Stimulated activated CD4-positive, alpha-beta T cell treated with anti-CD3 and anti-CD28 coated beads, Interleukin-1b, Interleukin-23, amount 100 ng/mL, for 1 hour (primary cell): ENCODE measurements at places on chromosomes 3 and 15.

GRCh38 chr15:27723821-27724220 lies 375.3 kb downstream of the OCA2 start:
- DNase-seq: no peak

GRCh38 chr3:105771392-105771791 lies 97.4 kb downstream of the CBLB start:
- no peak for DNase-seq

GRCh38 chr3:67819447-67819846 lies 165.0 kb upstream of the SUCLG2 start:
- no peak for DNase-seq

- no peak for DNase-seq
Measured at GRCh38 chr3:129235344-129235917, 14.0 kb upstream of the COPG1 start.

- no peak for DNase-seq
Measured at GRCh38 chr3:10370429-10370828, 49.5 kb upstream of the SEC13 start.

DNA sequence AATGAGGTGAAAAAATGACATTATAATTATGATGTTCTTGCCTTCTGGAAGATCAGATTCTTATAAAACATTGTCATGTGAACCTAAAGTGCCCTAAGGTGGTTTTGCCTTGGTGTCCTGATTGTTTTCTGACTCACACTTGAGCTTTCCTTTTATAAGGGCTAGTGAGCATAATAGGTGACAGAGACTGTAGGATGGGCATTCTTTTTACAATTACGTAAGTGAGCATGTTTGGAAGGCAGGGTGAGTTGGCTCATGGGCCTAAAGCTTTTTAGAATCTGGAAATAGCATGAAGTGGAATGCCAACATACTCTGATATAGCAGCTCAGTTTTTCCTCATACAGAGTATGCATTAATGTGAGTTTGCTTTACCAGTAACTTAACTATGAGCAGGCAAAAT lies 41.2 kb downstream of the CRYBG3 start:
- no peak for DNase-seq

DNA sequence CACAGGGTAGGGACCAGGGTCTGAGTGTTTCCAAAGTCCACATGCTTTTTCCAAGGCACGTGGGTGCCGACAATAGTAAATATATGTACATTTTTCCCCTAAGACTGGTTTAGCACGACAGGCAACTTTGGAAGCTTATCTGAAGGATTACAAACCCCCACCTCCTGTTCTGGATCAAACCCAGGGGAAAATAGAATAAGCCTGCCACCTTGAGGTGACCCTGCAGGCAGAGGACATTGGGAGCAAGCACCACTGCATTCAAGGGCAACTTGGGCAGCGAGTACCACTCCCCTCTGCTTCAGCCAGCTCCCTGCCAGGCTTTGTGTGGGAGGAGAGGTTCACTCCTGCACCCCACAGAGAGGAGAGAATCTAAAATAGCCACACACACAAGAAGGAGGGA lies 44.8 kb downstream of the KBTBD12 start:
- DNase-seq: no peak

- DNase-seq: peak; percentile 33
Measured at GRCh38 chr15:31977812-31978661, 52.3 kb upstream of the CHRNA7 start.

DNA sequence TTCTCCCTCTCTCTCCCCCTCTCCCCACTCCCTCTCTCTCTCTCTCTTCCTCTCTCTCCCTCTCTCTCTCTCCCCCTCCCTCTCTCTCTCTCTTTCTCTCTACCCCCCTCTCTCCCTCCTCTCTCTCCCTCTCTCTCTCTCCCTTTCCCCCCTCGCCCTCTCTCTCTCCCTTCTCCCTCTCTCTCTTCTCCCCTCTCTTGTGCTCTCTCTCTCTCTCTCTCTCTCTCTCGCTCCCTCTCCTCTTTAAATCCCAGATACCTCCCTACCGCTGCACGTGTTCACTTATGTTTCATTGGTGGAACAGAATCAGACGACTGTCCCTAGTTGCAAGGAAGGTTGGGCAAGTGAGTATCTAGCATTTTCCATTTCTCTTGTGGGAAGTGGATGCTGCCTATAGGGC lies 166.5 kb downstream of the EBLN2 start:
- DNase-seq: no peak

DNA sequence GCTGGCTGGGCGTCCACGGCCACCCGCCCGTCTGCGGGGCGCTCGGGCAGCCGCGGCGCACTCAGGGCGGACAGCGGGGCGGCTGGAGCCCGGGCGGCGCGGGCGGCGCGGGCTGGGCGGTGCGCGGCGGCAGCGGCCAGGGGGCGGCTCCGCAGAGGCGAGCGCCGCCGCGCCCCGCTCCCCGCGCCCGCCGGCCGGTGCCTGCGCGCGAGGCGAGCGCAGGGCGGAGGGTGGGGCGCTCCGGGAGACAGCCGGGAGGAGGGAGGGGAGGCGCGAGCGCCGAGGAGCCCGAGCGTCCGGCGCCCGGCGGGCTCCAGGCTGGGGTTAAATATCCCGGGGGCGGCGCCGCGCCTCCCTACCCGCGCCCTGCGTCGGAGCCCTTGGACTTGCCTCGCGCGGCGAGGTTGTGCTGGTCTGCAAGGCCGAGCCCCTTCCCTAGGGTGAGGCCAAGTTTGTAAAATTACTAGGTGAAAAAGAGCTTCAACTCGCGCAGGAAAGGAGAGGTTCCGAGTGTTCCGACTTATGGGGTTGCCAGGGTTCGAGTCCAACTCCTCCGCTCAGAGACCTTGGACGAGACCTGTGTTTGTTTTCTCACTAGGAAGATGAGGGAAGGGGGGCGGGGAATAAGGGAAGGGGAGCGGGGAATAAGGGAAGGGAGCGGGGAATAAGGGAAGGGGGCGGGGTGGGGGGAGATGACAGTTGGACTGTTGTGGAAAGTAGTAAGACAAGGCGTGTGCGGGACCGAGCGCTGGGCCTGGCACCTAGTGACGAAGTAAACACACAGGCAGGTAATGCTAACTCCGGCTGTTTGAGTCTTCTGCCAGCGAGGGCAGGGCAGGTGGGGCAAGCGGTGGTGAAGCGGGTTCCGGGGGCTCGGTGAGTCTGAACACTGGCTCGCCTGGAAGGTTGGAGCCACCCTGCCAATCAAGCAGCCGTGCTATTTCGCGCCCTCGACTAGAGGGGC lies at the start of gene TNFAIP8L3:
Gene TNFAIP8L3 (minus strand): TSS at position 301 of the 964 bp plus-strand sequence. CDS start 311 bp downstream, outside the sequence.
- no peak for DNase-seq

GRCh38 chr3:25610779-25611178 lies 53.9 kb downstream of the TOP2B start:
- no peak for DNase-seq

GRCh38 chr3:29789686-29790085 lies 508.8 kb downstream of the RBMS3 start:
- no peak for DNase-seq

GRCh38 chr3:69738859-69739203 lies 433 bp upstream of the MITF start:
- no peak for DNase-seq

- no peak for DNase-seq
Measured at GRCh38 chr15:49412797-49413196, 10.2 kb upstream of the FGF7 start.

GRCh38 chr3:150293401-150294001 lies 114.6 kb upstream of the TSC22D2 start:
- no peak for DNase-seq

DNA sequence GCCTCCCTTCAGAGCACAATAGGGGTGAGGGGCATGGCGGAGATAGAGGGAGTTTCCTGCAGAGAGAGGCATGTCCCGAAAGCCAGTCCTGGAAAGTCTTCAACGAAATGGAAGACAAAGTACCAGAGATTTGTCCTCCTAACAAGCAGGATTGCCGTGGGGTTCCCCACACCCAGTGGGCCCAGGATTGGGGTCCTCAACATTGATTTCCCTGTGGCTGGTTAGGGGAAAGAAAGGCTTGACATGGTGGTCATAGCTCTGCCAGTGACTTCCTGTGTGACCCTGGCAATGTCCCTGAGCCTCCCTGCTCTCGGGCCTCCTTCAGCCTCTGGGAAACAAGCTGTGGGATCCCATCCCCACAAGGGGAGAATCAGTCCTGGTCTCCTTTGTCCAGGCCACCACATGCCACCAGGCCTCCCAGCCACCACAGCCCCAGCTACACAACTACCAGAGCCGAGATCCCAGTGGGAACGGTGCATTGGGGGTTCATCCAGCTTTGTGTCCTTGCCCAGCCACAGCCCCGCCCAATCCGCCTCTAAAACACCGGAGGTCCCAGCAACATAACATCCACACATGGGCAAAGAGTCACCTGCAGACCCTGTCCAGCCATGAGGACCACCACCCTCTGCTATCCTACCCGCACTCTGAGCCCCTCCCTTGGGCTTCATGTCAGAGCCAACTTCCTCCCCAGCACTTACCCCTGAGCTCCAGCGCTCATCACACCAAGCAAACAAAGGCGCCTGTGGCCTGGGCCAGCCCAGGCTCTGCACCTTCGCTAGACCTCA lies 63.0 kb downstream of the ADAMTS17 start:
- no peak for DNase-seq

DNA sequence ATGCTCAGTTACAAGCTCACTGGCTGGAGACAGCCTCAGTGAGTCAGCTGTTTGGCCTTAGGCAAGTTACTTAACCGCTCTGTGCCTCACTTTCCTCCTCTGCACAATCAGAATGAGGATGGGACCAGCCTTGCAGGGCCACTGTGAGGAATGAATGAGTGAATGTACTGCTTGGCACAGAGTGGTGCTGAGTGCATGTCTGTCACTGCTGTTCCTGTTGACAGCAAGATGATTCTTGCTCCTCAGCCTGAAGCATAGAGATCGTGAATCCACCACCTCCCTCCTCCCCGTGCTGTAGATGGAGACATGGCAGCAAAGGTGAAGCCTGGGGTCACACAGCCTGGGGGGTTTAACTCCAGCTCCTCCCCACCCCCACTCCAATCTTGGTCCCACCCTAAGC lies 14.6 kb upstream of the GRIP2 start:
- DNase-seq: no peak

DNA sequence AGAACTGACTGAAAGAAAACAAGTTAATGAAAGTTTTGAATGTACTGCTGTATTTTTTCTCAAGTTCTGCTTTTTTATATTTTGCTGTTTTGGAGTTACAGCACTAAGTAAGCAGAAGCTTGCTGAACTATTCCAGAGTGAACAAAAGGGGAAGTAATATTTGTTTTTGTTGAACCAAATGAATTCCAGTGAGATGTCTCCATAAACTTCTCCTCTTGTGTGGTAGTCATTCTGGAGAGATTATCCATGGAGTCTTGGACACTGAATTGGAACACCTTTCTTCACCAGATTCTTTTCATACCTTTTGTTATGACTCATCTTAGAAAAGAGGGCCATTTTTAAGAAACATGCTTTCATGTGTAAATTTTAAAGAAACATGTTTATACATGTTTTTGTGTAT lies 8.8 kb downstream of the ANKUB1 start:
- DNase-seq: no peak

DNA sequence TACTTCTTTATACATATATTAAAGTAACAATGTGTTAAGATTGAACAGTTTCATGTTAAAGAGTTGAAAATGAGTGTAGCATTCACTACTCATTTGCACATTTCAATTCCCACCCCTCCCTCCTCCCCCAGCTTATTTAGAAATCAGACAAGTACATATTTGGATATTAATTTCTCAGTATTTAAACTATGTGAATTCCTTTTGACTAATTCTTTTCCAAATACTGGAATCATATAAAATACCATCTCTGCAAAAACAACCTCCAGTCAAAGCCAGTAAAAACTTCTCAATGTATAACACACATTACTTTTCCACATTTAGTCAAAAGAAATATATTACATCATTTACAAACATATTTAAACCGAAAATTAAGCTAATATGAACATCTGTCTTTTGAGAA lies 25.5 kb upstream of the SHC4 start:
- no peak for DNase-seq

DNA sequence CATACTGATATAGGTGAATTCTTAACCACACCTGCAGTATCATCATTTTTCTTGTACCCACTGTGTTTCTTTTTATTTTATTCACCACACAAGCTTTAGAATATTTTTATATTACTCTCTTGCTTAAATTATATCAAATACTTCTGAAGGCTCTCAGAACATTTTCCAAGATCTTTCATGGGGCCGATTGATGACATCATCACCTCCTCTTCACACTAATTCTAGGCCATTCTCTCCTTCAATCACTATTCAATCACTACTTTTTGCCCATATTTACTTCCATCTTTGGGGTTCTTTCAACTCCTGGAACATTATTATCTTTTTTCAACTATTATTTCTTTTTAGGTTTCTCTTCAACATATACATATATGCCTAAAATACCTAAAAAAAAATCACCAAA lies 1438.8 kb upstream of the ALCAM start:
- DNase-seq: no peak

- no peak for DNase-seq
Measured at GRCh38 chr15:68587769-68588385, 9.1 kb downstream of the CORO2B start.

DNA sequence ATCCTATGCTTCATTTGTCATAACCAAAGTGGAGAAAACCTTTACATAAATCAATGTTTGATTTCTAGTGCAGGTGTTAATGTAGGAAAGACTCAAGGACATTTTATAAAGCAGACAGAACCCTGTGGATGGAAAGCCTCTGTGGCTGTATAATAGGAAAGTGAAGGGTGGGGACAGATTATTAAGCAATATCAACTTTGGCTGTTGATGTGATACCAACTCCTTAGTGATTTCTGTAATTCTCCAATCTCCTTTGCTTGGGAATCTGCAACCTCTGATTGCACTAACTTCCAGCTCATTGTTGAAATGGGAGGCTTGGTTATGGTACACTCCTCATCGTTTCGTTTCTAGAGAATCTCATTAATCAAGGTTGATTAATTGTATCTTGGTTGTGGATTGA lies 29.3 kb upstream of the ADGRG7 start:
- DNase-seq: no peak

DNA sequence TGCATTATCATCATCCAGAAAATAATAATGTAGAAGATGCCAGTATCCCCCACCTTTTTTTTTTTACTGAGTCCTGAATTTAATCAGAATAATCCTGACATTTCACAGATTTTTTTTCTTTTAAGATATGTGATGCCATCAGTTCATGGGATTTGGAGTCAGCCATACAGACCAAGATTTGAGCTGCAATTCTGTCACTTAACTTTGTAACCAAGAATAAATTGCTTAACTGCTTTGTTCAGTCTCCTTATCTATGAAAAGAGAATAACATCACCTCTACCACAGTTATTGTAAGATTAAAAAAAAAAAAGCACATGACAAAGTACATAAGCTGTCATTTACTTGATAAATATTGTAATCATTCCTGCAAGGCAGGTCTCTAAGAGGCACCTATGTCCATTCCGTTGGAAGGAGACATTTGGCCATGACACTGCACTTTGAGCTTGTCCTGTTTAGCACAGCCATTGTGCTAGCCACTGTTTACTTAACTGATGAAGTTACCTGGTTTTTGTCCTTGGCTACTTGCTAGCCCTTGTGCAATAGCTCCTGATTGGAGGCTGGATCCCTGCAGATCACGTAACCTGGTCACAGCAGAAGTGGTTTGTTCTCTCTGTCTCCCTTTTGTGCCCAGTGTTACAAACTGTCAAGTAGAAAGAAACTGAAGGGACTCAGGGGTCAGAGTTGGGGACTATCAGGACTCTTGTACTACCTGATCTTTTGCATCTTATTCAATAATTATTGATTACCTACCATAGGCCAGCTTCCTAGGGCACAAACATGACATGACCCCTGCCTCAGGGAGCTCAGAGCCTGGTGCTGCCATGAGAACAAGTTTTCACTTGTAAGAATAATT lies 306.0 kb downstream of the WDR72 start:
- DNase-seq: no peak

GRCh38 chr3:64240959-64241358 lies 15.7 kb upstream of the PRICKLE2 start:
- DNase-seq: no peak

- no peak for DNase-seq
Measured at GRCh38 chr15:20341901-20342600, 199.5 kb downstream of the GOLGA6L6 start.

- peak; percentile 24 for DNase-seq
Measured at GRCh38 chr3:16842272-16843270, 42.2 kb upstream of the PLCL2 start.
